A172 (cell line): ENCODE measurements at places on chromosomes 12 and 14.

DNA sequence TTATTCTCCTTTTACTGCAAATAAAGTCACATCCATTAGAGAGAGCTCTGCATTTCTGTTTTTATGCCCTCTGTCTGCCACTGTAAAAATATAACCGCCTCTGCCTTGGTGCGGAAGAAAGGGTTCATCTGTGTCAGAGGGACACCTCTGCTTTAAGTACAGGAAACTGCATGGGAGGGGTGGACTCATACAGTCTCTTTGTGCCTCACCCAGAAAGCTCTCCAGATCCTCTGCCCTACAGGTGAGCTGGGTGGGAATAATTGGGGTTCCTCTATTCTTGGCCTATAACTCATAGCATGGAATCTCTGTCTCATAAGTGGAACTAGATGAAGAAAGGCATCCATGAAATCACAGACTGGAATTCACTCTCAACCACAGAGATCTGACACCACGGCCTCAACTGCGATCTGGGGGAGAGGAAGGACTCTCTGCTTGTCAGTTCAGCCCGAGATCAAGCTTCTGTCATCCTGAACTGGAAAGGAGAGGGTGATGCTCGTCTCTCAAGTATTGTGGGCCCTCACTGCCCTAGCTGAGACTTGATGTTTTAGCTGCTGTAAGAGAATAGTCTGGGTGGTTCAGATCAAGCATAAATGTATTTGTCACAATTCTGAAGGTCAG lies 702.3 kb downstream of the TMEM121 start:
- no peak for DNase-seq

DNA sequence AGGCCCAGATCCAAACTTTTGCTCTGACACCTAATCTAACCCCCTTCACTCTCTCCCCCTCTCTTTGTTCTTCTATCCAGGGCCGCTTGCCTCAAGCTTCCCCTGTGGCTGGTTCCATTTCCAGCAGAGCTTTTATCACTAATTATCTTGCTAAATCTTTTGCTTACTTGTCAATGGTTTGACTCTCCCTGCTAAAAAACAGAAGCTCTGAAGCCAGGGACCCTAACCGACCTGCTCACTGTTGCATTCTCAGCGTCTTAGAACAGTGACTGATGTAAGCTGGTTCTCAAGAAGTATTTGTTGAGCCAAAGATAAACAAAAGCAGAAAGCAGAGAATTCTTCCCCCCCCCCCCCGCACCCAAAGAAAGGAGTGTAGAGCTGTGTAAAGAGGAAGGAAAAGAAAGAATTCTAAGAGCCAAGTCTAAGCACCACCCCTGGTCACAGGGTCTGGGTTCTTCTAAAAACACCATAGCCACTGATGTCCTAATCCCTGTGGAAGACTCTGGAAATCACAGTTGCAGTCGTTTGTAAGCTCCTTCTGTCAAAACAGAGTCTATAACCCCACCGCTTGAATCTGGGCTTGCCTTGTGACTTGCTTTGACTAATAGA lies 385.8 kb downstream of the MED13L start:
- no peak for DNase-seq

DNA sequence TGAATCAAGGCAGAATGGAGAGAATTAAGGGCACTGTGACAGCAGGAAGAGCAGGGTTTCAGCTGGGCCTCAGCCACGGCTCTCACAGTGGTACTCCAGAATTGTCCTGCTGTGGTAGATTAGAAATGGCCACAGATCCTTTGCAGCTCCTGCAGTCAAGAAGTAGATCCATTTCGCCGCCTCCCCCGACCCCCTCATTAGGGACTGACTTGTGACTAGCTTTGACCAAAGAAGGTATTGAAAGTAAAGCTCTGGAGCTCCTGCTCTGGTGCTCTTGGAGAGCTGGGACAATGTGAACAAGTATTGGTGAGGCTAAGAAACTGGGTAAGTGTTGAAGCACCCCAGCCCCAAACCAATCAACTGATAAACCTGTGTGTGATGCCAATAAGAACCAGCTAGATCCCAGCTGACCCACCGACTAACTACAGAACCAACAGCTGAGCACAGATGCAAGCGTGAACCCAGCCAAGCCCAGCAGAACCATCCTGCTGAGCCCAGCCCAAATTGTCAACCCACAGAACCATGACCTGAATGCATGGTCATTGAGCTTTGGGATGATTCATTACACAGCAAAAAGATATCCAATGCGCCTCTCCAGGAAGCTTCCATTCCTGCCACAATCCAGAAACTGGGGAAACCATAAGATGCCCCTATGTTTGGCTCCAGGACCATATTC lies 50.7 kb downstream of the JAG2 start:
- no peak for DNase-seq

GRCh38 chr12:5461966-5462365 lies 30.1 kb downstream of the NTF3 start:
- DNase-seq = no peak

- DNase-seq = no peak
Observed at GRCh38 chr14:80776657-80777056, 164.9 kb downstream of the CEP128 start.

- no peak for DNase-seq
Observed at GRCh38 chr12:105552056-105552455, 221.6 kb downstream of the C12orf75 start.

GRCh38 chr12:55996715-55997534 lies at the start of gene SUOX:
SUOX (plus strand) TSS chr12:55997276; CDS start chr12:56002222, 4,946 bp downstream.
- peak; percentile 95 for DNase-seq

DNA sequence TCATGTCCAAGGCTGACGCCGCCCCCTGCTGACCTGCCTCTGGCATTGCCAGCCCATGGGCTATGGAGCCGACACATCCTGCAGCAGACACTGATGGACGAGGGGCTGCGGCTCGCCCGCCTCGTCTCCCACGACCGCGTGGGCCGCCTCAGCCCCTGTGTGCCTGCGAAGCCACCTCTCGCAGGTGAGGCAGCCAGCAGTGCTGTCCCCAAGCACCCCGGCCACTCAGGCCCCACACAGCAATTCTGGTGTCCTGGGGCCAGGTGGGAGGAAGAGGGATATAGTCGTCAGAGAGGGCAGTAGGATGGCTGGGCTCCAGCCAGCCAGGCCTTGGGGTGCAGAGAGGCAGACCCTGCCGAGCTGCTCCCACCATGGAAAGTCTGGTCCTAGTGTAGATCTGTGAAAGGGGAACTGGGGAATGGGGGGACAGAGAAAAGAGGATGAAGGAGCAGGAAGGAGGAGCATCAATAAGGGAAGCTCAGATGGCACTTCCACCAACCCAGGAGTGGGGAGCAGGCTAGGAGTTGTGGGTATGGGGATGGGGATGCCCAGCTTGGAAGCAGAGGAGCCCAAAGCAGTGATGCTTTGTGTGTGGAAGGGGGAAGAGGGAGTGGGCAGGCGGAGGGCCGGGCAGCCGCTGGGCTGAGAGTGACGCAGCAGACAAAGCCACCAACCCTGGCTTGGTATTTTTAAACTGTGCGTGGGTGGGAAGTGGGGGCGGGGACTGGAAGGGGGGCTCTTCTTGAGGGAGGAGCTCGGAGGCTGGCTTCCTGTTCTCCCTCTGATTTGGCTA lies 4.7 kb downstream of the NAB2 start:
- DNase-seq = no peak

- no peak for DNase-seq
Observed at GRCh38 chr14:100581228-100582145, 5.7 kb downstream of the BEGAIN start.

GRCh38 chr12:1122786-1123185 lies 131.8 kb downstream of the ERC1 start:
- no peak for DNase-seq

- no peak for DNase-seq
Observed at GRCh38 chr14:75944607-75945241, 37.1 kb downstream of the TGFB3 start.

GRCh38 chr14:101076451-101077198 lies 173.1 kb upstream of the RTL1 start:
- no peak for DNase-seq

- DNase-seq = no peak
Observed at GRCh38 chr14:81559385-81559784, 25.7 kb upstream of the SEL1L start.

GRCh38 chr14:61557262-61557661 lies 138.1 kb upstream of the HIF1A start:
- no peak for DNase-seq

- DNase-seq = no peak
Observed at GRCh38 chr12:227286-227915, 13.4 kb upstream of the SLC6A12 start.

- DNase-seq = peak; percentile 1
Observed at GRCh38 chr14:60720962-60721325, 3.2 kb downstream of the SIX4 start.

- DNase-seq = no peak
Observed at GRCh38 chr12:94594443-94594825, 55.9 kb downstream of the TMCC3 start.

DNA sequence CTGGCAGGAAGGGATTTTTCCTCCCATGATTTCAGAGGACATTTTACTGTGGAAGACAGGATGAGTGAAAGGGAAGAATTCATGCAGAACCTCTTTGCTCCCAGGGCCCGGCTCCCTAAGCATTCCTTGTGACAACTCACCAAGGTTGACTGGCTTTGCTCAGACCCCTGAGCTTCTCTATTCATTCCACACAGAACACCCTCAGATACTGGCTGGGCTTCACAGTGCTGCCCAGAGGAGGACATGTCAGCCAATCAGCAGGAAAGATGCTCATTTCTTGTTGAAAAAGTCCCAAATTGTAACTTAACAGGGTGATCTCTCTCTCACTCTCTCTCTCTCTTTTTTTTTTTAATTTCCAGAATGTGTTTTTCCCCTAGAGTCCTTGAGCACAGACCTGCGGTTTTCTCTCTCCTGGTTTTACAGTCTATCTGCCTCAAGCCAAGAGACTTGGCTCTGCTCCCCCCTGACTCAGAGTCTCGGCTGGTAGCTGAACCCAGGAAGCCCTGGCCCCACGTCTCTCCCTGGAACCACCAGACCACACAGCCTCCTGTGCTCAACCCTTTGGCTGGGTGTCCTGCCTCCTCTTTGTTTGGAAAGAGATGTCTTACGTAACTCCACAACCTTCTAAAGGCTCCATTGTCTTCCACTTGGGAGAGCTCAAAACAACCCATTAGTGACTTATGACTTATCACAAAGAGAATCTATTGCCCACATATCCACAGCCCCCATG lies 43.9 kb downstream of the SSPN start:
- DNase-seq = peak; percentile 93

- DNase-seq = no peak
Observed at GRCh38 chr14:81509321-81509720, 24.3 kb downstream of the SEL1L start.

DNA sequence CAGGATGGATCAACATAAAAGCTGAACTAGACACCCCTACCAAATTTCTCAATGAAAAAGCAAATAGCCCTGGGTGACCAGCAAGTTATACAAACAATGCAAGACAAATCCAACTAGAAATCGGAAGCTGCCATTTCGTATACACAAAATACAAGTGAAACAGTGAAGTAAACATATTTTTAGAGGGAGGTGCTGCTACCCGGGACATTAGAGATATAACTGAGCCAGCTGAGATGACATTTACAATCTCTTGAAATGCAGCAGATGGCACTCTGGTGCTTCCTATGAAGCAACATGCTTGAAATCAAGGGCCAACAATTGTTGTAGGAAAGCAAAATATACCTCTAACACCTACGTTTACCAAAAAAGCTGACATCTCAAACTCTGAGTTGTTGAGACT lies 25.5 kb downstream of the BDKRB1 start:
- DNase-seq = no peak

DNA sequence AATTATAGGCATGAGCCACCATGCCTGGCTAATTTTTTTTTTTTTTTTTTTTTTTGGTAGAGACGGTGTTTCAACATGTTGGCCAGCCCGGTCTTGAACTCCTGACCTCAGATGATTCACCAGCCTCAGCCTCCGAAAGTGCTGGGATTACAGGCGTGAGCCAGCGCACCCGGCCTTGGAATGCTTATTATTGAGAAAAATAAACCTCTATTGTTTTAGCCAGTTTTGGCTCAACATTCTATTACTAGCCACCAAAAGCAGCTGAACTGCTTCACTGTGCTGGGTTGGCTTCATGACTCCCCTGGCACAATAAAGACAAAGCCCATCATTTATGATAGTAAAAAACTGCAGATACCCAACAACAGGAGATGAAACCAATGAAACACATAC lies 93.5 kb upstream of the CEP83 start:
- DNase-seq = peak; percentile 53

DNA sequence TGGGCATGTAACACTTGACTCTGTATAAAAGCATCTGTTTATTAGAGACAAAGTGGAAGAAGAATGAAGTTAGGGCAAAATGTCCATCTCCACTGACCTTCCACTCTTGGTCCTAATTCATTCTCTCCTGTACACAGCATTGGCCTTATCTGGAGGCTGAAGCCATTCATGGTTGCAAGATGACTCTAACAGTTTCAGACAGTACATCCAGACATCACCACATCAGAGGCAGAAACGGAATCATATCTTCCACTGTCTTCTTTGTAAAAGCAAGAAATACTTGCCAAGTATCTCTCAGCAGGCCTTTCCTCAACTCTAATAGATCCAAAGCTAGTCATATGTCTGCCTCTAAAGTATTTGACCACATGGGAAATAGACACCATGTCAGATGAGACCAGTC lies 41.1 kb downstream of the PTHLH start:
- no peak for DNase-seq

- DNase-seq = peak; percentile 83
Observed at GRCh38 chr12:66107451-66107915, 23.1 kb downstream of the LLPH start.

GRCh38 chr12:110533607-110534006 lies 31.5 kb downstream of the RAD9B start:
- DNase-seq = no peak

GRCh38 chr12:106226884-106227640 lies 20.8 kb downstream of the CKAP4 start:
- peak; percentile 52 for DNase-seq

- no peak for DNase-seq
Observed at GRCh38 chr12:116156614-116157013, 120.9 kb downstream of the MED13L start.

DNA sequence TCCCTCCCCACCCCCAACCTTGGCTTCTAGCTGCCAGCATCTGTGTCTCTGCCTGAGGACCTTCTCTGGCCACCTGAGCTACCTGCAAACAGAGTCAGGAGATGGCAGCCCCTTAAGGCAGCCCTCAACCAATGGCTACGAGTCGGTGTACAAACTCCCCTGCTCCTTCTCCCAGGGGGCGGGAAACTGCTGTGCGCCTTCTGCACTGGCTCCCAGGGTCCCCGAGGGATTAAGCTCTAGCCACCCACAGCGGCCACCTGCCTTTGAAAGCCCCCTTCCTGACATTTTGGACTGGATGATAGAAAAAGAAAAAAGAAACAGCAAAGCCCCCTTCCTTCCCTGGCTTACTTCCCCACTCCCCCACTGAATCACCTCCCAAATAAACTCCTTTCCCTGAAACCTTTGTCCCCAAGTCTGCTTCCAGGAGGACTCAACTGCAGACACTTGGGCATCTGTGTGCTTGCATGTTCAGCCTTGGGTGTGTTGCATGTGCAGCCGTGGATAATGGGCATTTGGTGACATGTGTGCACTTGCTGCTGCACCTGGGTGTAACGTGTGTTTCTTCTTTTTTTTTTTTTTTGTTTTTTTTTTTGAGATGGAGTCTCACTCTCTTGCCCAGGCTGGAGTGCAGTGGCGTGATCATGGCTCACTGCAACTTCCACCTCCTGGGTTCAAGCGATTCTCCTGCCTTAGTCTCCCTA lies 6.0 kb downstream of the SDS start:
- no peak for DNase-seq

- DNase-seq = no peak
Observed at GRCh38 chr12:111154147-111154834, 214.6 kb downstream of the PHETA1 start.
